ENCODE measurements at places on chromosomes 6 and 20.

DNA sequence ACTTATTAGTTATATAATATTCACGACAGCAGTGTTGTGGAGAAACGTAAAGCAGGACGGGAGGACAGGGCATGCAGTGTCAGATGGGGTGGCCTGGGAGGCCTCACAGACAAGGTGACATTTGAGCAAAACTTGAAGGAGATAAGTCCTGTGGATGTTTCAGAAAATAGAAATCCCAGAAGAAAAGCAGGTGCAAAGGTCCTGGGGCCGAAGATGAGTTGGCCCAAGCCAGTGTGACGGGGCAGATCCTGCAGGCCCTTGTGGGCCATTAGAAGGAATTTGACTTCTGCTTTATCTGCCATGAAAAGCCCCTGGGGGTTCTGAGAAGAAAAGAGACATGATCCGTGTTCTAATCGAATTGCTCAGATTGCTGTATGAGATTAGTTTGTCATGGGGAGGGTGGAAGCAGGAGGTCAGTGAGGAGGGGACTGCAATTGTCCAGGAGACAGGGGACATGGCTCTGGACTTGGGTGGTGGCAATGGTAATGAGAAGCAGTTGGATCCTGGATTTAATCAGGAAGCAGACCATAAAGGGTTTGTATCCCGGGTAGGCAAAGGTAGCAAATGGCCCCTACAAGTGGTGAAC is 437.4 kb upstream of the SULF2 start:
- no peak for DNase-seq

DNA sequence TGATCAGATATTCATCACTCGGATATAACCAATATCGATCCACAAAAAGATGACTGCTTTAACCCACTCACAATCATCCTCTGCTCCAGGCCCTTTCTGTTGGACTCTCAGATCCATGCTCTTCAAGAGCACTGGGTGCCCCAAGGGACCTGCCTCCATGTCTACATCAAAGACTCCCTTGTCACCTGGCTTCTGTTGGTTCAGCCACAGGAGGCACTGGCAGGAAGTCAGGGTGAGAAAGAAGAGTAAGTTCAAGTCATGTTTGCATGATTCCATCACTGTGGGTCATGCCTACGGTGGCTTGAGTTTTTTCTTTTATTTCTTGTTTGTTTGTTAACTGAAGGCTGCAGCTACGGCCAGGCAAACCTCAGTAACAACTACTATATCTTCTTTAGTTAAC is 243.3 kb downstream of the ADGRG6 start:
- DNase-seq = no peak

DNA sequence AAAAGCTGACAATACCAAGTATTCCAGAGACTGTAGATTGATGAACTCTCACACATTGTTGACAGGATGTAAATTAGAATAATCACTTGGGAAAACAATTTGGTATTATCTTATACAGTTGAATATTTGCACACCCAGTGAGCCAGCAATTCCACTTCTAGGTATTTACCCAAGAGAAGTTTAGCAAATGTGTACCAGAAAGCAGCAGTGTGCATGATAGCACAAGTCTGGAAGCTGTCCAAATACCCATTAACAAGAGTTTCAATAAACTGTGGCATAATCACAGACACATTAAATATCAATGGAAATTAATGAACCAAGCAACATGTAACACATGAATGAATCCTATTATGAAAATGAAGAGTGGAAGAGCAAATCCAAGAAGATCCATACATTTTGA is 233.6 kb downstream of the TPBG start:
- DNase-seq = peak; percentile 41

GRCh38 chr6:146543940-146544615 is 445 bp downstream of the RAB32 start:
- peak; percentile 88 for DNase-seq

- no peak for DNase-seq
Observed at GRCh38 chr6:163738725-163739407, 324.3 kb downstream of the QKI start.

- no peak for DNase-seq
Observed at GRCh38 chr6:158172001-158172400, 3.9 kb downstream of the GTF2H5 start.

GRCh38 chr20:58239216-58239615 is 10.8 kb upstream of the ANKRD60 start:
- no peak for DNase-seq

DNA sequence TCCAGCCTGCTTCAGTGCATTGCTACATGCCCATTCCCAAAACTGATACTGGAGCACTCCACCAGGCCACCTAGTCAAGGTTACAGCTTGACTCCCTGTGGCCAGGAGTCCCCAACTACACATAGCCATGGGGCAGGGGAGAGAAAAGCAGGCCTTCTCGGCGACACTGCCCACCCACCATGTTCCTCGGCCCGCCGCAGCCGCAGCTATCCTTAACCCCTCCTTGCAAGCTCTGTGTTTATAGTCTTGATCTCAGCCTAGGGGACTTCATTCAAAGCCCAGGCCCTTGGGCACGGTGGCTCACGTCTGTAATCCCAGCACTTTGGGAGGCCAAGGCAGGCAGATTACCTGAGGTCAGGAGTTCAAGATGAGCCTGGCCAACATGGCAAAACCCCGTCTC is 39.2 kb upstream of the FAM50B start:
- DNase-seq = no peak

DNA sequence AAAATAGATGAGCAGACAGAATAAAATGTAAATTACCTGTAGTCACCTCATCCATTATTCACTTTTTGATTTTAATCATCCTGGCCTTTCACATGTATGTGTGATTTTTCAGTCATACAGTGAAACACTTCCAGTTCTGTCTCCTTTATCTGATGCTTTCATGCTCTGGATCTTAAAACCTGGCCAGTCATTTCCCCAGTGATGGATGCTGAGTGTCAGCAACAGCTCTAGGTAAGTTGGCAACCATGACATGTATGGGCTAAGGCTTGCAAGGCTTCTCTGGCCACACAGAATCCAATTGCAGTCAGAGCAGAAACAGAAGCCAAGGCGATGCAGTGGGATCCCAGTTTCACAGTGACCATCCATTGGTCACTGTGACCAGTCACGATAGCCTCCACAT is 35.8 kb downstream of the FBXO9 start:
- DNase-seq = no peak

DNA sequence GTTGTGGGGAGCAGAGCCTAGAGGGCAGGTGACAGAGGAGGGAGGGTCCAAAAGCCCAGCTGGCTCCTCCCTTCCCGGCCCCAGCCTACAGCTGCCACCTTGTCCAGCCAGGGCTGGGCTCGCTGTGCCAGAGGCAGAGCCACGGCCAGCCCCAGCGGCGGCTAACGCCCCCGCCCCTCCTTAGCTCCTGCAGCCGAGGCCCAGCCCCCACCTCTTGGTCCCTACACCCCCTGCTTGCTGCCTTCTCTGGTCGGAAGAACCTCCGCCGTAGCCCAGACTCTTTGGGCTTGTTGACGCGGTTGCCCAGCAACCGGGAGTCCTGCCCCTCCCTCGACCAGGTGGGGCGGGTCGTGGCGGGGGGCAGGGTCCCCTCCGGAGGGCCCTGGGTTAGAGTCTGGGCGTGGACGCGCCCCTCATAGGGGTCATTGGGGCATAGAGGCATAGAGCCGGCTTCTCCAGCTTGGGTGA is 521 bp upstream of the LKAAEAR1 start:
- no peak for DNase-seq

- DNase-seq = no peak
Observed at GRCh38 chr20:2698186-2698817, 5.7 kb downstream of the EBF4 start.

GRCh38 chr6:7147051-7147671 is 39.4 kb downstream of the RREB1 start:
- DNase-seq = peak; percentile 71

All from eye (tissue), 1 donor.